ENCODE measurements at places on chromosomes 5 and 9. TPM values are rescaled to one million over a fixed set of nuclear protein-coding genes. Genes with fewer than 3 reads are reported as not detected.

- peaks cover 35% of the 10 kb centered on the region for H3K27me3 ChIP-seq
- H3K4me1 ChIP-seq = no peaks in the 10 kb centered on the region
- H3K36me3 ChIP-seq = no peaks in the 10 kb centered on the region
- peak; percentile 59 for DNase-seq
- H3K27ac ChIP-seq = no peak overlapping the region
Measured at GRCh38 chr9:135241381-135242048, 154.0 kb downstream of the OLFM1 start.

- no peak for DNase-seq
- H3K4me3 ChIP-seq = peak overlapping the region; percentile 98
- H3K4me1 ChIP-seq = peaks cover 41% of the 10 kb centered on the region
- peak overlapping the region; percentile 90 for H3K27ac ChIP-seq
Measured at GRCh38 chr9:106860721-106861639, 2.0 kb upstream of the ZNF462 start.

DNA sequence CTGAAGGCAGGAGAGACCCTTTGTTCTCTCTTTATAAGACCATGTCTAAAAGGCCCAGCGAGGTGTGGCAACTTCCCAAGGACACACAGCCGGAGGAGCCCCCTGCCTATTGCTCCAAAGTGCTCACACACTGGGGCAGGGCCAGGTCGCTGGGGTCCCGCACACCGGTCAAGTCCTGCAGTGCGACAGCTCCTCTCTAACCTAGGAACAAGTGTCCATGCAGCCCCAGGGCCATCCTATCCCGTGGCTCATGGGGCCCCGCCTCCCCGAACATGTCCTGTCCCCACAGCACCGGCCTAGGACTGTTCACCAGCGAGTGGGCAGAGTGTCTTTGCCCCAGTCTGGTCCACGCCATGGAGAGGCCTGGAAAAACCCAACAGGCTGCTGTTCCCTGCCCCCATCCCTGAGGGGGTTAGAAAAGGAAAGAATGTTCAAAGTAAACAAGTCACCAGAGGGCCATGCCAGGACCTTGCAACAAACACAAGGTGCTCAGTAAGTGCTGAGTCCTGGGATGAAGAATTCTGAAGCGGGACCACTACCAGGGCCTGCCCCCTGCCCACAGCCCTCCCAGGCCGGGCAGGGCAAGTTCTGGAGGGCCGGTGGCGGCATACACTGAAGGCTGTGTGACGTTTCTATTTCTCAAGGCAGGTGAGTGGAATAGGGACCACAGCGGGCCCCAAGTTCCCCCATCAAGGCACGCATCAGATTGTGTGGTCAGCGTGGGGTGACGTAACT is 938 bp downstream of the NINJ1 start:
- H3K36me3 ChIP-seq = no peaks in the 10 kb centered on the region
- peak overlapping the region; percentile 86 for H3K4me3 ChIP-seq
- H3K27me3 ChIP-seq = no peaks in the 10 kb centered on the region
- H3K4me1 ChIP-seq = peaks cover 52% of the 10 kb centered on the region
- no peak for DNase-seq

The ANKRD20A1 gene
- 2.5 TPM for total RNA-seq

The SEMA4D gene
- total RNA-seq = 3.3 TPM

The IL17B gene
- total RNA-seq = 1.1 TPM

The ZNF622 gene
- total RNA-seq = 32.7 TPM

Measured in chondrocyte (in vitro differentiated cells).